Endothelial cell of umbilical vein (primary cell): ENCODE measurements at places on chromosomes 7 and 10.

GRCh38 chr7:74343281-74344131 lies 54.3 kb downstream of the CLIP2 start:
- DNase-seq = peak; percentile 27
- H3K27ac ChIP-seq = no peak overlapping the region
- peaks cover 2% of the 10 kb centered on the region for H3K4me1 ChIP-seq
- H3K36me3 ChIP-seq = peaks cover 18% of the 10 kb centered on the region
- H3K4me3 ChIP-seq = no peak overlapping the region

GRCh38 chr7:132450696-132451095 lies 125.6 kb downstream of the PLXNA4 start:
- H3K27ac ChIP-seq = no peak overlapping the region
- H3K27me3 ChIP-seq = no peaks in the 10 kb centered on the region
- H3K4me3 ChIP-seq = no peak overlapping the region
- no peak for DNase-seq
- no peaks in the 10 kb centered on the region for H3K36me3 ChIP-seq
- no peaks in the 10 kb centered on the region for H3K4me1 ChIP-seq

DNA sequence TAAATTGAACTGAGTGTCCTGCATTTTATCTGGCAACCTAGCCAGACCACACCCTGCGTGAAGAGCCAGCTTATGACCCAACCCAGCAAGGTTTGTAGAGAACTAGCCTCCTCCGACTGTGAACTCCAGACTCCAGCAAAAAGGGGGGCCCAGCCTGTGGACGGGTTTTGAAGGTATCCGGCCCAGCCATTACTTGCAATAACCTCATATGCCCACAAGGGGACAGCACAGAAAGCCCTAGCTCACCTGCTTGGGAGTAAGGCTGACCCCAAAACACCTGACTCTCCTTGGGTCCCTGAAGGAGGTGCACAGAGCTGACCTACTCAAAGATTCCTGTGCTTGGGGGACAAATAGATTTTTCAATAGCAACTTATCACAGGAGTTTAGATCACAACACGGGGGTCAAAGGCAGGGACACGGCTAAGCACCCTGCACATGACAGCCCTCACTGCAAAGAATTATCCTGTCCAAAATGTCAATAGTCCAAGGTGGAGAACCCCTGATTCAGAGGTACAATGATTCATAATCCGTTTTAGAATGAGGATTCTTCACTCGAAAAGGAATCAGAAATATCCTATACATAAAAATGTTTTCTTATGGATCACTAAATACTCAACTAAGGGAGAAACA lies 4.6 kb downstream of the TRPV6 start:
- H3K27me3 ChIP-seq = no peaks in the 10 kb centered on the region
- H3K4me1 ChIP-seq = no peaks in the 10 kb centered on the region
- H3K4me3 ChIP-seq = no peak overlapping the region
- no peak overlapping the region for H3K27ac ChIP-seq

- H3K4me1 ChIP-seq = no peaks in the 10 kb centered on the region
- no peaks in the 10 kb centered on the region for H3K27me3 ChIP-seq
- H3K27ac ChIP-seq = no peak overlapping the region
- no peak overlapping the region for H3K4me3 ChIP-seq
- DNase-seq = no peak
- H3K36me3 ChIP-seq = no peaks in the 10 kb centered on the region
These were observed 84.8 kb upstream of the PRKAR2B start for GRCh38 chr7:106959753-106960152.

- no peak overlapping the region for H3K27ac ChIP-seq
- H3K4me1 ChIP-seq = no peaks in the 10 kb centered on the region
- H3K27me3 ChIP-seq = no peaks in the 10 kb centered on the region
- H3K36me3 ChIP-seq = no peaks in the 10 kb centered on the region
These were observed 113.8 kb upstream of the PPP2R2D start for GRCh38 chr10:131786756-131787605.

DNA sequence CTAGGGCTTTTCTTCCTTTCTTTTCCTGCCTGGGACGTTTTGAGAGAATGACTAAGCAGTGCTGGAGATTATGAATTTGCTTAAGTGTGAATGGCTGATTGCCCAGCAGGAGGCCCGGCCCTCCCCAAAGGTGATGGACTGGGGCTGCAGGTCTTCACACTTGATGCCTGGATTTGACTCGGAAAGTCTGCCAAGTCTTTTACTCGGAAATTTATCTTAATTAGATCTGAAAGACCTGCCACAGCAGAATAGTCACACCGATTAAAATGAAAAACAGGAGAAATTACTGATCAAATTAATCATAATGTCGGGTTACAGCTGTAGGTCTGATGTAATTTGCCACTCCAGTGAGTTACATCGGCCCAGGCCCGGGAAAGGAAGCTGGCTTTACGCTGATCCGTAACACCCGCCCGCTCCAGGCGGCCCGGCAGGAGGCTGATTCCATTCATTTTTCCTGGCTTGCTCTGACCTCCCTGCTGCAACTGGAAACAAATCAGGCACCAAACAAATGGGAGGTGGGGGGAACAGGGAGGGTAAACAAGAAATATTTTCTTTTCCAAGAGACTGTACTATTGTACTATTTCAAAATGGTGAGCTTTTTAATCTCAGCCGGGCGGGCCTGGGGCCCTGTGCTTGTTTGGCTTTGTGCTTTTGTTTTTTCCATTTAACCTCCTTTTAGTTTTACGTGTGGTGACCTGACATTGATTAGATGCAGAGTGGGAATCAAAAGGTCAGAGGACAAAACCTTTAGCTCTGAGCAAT lies 212.4 kb upstream of the YAE1 start:
- H3K36me3 ChIP-seq = no peaks in the 10 kb centered on the region
- H3K27me3 ChIP-seq = peaks cover 9% of the 10 kb centered on the region
- H3K4me1 ChIP-seq = no peaks in the 10 kb centered on the region
- H3K27ac ChIP-seq = no peak overlapping the region
- DNase-seq = peak; percentile 37

DNA sequence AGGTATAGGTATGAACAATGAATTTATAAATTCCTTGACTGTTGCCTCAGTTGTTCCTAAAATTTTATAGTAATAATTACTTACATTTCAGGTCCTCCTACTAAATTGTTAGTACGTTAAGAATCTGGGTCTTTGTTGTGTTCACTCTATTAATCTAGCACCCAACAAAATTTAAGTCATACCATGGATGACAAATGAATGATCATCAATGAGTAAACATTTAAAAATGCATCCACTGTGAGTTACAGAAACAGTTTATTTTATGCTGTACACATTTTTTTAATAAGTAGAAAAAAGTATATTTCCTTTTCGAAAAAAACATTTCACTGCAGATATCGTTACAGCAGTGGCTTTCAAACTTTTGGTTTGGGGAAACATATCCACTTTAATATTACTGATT lies 265.2 kb downstream of the PCLO start:
- H3K4me3 ChIP-seq = no peak overlapping the region
- H3K27me3 ChIP-seq = no peaks in the 10 kb centered on the region
- no peaks in the 10 kb centered on the region for H3K36me3 ChIP-seq
- H3K27ac ChIP-seq = no peak overlapping the region
- H3K4me1 ChIP-seq = no peaks in the 10 kb centered on the region

DNA sequence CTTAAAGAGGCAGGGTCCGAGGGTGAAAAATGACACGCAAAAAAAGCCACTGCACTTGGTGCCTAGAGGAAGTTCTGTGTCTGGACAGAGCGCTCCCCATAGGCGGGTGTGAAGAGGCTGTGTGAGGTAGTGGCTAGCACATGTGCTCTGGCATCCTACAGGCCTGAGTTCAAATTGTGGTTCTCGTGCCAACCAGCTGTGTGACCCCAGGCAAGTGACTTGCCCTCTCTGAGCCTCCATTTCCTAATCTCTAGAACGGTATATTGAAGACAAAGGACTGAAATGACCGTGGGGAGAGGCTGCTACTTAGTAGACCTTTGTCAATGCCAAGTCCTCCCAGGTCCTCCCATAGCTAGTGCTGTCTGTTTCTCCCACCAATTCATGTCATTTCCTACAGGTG lies 79.1 kb upstream of the MYL10 start:
- H3K4me3 ChIP-seq = no peak overlapping the region
- peaks cover 2% of the 10 kb centered on the region for H3K27me3 ChIP-seq
- no peak overlapping the region for H3K27ac ChIP-seq
- no peaks in the 10 kb centered on the region for H3K36me3 ChIP-seq
- H3K4me1 ChIP-seq = no peaks in the 10 kb centered on the region

DNA sequence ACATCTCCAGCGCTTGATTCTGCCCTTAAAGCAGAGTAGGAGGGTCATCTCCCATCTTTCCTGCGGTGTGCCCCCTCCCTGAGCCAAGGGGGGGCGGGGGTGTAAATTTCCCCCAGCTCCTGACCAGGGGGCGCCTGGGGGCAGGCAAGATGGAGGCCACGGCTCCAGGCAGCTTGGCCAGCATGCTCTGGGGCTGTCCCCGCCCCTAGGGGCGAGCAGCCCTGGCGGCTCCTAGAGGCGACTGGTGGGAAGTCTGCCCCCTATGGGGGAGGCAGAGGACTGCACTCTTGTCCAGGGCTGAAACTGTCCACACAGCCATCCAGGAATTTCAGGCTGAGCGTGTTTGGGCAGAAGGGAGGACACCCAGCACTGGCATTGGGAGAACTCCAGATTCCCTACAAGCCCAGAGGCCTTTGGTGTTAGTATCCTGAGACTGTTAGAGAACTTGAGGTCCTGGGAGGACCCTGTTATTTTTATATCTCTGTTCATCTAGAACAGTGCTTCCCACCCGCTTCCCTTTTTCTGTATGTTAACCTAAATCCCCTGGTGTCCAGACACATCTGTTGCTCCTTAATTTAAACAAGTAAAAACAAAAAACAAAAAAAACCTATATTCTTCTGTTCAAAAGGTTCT lies 4.6 kb downstream of the STRA8 start:
- H3K4me3 ChIP-seq = no peak overlapping the region
- no peak for DNase-seq
- H3K36me3 ChIP-seq = no peaks in the 10 kb centered on the region
- peaks cover 8% of the 10 kb centered on the region for H3K27me3 ChIP-seq
- H3K4me1 ChIP-seq = no peaks in the 10 kb centered on the region

GRCh38 chr10:51619365-51619764 lies 80.0 kb downstream of the CSTF2T start:
- H3K36me3 ChIP-seq = no peaks in the 10 kb centered on the region
- H3K4me1 ChIP-seq = peaks cover 11% of the 10 kb centered on the region
- DNase-seq = no peak
- H3K27me3 ChIP-seq = peaks cover 2% of the 10 kb centered on the region
- no peak overlapping the region for H3K4me3 ChIP-seq
- no peak overlapping the region for H3K27ac ChIP-seq

DNA sequence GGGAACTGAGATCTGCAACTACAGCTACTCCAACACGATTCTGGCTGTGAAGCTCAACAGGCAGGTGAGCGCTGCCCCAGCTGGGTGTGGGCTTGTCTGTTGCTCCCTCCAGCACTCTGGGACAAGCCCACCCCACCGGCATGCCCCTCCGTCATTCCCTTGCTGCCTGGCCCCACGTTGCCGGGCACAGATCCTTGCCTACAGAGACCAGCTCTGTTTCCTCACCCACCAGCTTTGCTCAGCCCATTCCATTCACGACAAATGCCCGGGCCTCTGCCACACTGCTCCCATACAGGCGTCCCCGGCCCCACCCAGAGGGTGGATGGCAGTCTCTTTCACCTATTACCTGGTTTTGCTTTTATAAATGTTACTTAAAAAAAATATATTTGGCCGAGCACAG lies 24.6 kb downstream of the WIPI2 start:
- peaks cover 6% of the 10 kb centered on the region for H3K4me1 ChIP-seq
- no peaks in the 10 kb centered on the region for H3K27me3 ChIP-seq
- no peak for DNase-seq
- peaks cover 18% of the 10 kb centered on the region for H3K36me3 ChIP-seq

DNA sequence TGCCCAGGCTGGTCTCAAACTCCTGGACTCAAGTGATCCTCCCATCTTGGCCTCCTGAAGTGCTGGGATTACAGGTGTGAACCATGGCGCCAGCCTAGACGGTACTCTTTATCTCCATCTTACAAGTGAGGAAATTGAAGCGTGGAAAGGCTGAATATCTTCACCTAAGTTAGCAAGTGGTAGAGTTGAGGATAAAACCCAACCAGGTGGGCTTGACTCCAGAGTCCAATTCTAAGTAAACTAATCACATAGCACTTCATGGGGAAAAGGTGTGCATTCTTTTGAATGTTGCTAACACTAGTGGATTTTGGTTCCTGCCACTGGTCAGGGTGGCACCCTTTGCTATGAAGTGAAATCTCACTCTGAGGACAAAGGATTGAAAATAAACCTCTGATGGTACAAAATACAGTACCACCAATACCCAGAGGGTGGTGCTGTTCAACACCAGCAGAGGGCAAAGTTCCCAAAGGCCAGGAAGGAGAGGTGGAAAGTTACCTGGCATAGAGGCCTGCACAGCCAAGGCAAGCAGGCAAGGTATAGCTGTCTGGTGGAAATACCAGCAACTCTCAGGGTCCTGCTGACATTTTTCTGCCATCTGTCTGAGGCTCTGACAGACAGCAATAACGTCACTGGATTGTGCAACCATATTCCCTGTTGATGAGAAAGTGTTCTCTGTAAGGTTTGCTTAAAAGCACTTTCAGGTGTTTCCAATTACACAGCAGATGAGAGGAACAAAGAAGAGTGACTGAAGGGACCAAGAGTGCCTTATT lies 17.6 kb downstream of the ZDHHC16 start:
- H3K4me1 ChIP-seq = peaks cover 3% of the 10 kb centered on the region
- H3K4me3 ChIP-seq = no peak overlapping the region
- no peaks in the 10 kb centered on the region for H3K27me3 ChIP-seq
- no peak overlapping the region for H3K27ac ChIP-seq
- DNase-seq = peak; percentile 68
- H3K36me3 ChIP-seq = peaks cover 47% of the 10 kb centered on the region

DNA sequence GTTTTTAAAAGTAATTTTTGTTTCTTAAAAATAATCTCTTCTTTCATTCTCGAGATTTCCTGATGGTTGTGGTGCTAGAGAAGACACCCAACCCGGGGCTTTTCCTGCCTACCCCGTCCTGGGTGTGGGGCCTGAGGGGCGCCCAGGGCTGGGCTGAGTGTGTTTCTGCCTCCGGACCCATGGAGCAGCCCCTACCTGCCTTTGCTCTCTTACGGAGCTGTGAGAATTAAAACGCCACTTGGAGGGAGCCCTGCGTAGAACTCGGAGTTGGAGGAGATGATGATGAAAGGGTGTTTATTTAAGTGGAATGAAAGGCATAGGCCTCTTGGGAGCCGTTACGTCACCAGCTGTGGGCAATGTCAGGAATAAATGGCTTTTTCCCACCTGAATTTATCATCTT lies 261.8 kb upstream of the SHH start:
- H3K27me3 ChIP-seq = no peaks in the 10 kb centered on the region
- H3K4me1 ChIP-seq = no peaks in the 10 kb centered on the region
- H3K4me3 ChIP-seq = no peak overlapping the region
- DNase-seq = no peak
